ENCODE measurements at places on chromosomes 5 and 9.

- DNase-seq = no peak
Observed at GRCh38 chr9:6686396-6686795, 40.9 kb upstream of the GLDC start.

- DNase-seq = no peak
Observed at GRCh38 chr5:98775246-98776065, 2.0 kb downstream of the RGMB start.

DNA sequence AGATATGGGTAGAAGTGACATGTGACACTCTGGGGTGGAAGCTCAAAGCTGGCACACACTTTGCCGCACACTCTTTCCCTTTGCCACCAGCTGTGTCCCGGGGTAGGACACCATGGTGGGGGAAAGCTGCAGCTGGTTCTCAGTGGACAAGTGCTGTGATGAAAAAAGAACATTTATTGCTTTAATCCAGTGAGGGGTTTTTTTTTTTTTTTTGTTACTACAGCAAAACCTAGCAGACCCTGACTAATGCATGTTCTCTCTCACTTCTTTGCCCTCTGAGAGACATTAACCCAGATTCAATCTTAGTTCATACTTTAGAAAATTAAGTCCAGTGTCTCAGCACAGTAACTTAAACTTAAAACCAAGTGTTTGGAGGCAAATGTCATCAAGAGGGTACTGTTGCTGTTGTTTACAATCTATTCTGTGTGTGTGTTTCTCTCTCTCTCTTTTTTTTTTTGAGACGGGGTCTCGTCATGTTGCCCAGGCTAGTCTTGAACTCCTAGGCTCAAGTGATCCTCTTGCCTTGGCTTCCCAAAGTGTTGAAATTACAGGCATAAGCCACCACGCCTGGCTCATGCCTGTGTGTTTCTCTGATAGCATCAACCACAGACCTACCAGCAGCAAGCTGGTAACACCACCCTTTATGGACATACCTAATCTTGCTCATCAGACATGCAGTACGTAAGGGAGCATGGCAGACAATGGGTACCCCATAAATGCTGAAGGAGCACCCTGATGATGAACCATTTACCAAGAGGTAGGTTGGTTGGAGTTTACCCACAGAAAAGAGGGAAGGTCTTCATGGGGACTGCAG lies 84.7 kb upstream of the TBC1D2 start:
- DNase-seq = no peak

- no peak for DNase-seq
Observed at GRCh38 chr5:109574985-109575384, 114.7 kb upstream of the MAN2A1 start.

DNA sequence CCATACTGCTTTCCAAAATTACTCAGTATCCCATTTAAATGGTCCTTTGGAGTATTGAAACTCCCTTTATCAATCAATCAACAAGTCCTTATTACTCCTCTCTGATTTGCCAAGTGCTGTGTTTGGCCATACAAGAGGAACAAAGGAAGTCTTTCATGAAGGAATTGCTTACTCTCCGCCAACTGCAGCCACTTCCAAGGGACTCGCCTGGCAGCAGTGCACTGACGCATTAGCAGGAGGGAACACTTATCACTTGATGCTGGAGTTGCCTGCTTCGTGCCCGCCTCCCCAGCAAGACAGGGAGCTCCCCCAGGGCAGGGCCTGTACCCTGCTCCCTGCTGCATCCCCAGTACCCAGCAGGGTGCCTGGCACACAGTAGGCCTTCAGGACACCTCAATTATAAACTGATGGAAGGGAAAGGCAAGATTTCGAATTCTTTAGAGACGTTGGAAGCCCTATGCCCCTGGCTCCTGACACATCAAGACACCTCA lies 97.9 kb downstream of the CRB2 start:
- DNase-seq = no peak

DNA sequence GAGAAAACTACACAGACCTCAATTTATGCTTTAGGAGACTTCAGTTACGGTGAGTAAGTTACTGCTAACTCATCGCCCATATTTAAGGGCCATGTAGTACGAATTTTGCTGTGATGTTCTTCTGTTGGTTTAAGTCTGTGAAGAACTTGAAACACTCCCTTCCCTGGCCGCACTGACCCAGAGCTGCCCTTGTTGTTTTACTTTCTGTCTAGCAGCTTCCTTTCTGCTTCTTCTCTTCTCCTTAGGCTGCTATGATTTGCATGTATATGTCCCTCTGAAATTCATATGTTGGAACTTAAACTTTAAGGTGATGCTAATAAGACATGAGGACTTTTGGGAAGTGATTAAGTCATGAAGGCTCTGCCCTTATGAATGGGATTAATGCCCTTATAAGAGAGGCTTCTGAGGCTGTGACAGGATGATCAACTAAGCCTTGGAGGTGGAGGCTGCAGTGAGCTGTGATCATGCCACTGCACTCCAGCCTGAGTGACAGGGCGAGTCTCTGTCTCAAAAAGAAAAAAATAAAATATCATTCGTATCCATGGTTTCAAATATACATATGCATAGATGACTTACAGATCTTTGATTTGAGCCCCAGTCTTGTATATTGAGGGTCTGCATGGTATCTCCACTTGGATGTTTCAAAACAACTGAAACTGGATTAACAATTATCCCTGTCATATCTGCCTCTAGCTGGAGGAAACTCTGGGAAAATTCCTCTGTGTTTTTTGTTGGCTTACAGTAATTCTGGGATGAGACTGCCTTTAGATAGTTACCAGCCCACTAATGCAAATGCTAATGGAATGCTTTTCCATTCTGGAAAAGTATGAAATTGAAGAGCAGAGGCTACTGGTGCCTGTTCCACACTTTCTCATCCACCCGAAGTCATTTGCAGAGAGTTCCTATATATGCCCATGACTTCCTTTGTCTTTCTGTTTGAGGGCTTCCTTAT lies 263.4 kb upstream of the ACTBL2 start:
- no peak for DNase-seq

Data from stimulated activated CD4-positive, alpha-beta T cell treated with anti-CD3 and anti-CD28 coated beads, Interleukin-1b, Interleukin-23, amount 100 ng/mL, for 1 hour (primary cell).